ENCODE measurements at places on chromosomes 5 and 9.
A peak's percentile ranks its signal among the peaks of the same experiment; 100 is the strongest.

DNA sequence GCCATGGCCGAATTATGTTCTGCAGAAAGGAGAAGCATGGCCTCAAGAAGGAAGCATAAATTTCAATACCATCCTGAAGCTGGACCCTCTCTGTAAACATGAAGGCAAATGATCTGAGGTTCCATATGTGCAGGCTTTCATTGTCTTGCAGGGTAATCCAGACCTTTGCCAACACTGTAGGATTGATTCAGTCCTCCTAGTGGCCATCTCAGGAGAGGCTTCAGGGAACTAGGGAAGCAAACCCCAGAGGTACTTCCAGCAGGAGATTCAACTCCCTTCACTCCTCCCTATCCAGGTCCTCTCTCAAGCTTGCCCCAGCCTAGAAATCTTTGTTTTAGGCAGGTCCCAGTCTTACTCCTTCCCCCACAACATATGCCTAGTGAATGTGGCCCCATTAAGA is 99.3 kb upstream of the HCN1 start:
- no peak for DNase-seq

DNA sequence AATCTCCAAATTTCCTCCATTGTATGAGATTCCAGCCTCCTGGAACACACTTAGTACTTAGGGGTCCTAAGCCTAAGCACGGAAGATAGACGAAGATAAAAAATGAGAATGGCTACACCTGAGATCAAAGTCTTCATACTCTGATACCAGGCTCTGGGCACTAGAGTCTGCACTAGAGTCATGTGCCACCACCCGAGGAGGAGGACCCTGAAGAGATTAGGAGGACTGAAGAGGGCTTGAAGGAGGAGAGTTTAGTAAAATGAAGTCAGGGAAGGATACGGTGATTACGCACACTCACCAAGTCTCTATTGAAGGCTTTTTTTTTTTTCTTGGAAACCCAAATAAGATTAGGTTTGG is 573 bp upstream of the SPATA24 start:
- peak; percentile 21 for DNase-seq

DNA sequence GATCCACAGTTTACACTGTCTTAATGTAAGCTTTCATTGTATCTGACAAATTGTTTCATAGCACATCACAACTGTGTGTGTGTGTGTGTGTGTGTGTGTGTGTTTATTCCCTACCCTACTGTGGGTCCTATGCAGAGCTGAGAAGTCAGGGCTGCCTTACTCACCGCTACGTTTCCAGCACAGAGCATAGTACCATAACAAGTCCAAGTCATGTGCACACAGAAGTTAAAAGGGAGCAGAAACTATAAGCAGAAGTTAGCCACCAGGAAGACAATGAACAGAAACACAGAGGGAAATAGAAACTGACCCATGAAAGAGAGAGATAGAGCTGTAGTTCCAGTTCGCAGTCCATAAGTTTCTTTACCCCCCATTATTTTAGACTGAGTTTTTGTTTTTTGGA is 38.2 kb upstream of the DMXL1 start:
- DNase-seq: no peak

GRCh38 chr5:176161431-176161830 is 76.8 kb upstream of the SIMC1 start:
- no peak for DNase-seq

GRCh38 chr9:90778746-90779145 is 22.9 kb upstream of the SYK start:
- no peak for DNase-seq

DNA sequence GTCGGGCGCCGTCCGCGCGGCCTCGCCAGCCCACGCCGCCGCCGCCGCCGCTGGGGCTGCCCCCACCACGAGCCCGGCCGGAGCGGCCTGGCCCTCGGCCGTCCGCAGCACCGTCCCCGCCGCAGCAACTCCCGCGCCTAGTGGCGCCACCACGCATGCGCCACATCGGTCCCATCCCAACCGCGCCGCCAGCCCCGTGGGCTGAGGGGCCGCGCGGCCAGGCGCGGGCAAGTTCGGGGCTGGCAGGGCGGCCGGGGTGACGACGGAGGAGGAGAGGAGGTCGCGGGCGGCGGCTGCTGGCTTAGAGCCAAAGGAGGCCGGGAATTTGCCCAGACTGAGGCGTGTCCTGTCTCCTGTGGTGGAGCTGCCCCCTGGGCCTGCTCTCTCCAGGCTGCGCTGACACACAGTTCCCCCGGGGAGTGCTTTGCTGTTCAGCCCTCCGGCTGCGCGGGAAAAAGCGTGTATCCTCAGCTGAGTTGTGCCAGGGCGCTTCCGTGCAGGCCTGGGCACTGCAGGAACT is at the start of gene TUSC1:
Gene TUSC1, minus strand, starts transcription at position 298 of the 520 bp plus-strand sequence. Its CDS starts 132 bp downstream, at position 166.
- peak; percentile 5 for DNase-seq

GRCh38 chr9:101162231-101162630 is 133.7 kb downstream of the PLPPR1 start:
- no peak for DNase-seq

GRCh38 chr9:108272349-108272899 is 583.4 kb downstream of the ACTL7B start:
- no peak for DNase-seq

- no peak for DNase-seq
Measured at GRCh38 chr9:122355336-122355875, 15.4 kb upstream of the PTGS1 start.

DNA sequence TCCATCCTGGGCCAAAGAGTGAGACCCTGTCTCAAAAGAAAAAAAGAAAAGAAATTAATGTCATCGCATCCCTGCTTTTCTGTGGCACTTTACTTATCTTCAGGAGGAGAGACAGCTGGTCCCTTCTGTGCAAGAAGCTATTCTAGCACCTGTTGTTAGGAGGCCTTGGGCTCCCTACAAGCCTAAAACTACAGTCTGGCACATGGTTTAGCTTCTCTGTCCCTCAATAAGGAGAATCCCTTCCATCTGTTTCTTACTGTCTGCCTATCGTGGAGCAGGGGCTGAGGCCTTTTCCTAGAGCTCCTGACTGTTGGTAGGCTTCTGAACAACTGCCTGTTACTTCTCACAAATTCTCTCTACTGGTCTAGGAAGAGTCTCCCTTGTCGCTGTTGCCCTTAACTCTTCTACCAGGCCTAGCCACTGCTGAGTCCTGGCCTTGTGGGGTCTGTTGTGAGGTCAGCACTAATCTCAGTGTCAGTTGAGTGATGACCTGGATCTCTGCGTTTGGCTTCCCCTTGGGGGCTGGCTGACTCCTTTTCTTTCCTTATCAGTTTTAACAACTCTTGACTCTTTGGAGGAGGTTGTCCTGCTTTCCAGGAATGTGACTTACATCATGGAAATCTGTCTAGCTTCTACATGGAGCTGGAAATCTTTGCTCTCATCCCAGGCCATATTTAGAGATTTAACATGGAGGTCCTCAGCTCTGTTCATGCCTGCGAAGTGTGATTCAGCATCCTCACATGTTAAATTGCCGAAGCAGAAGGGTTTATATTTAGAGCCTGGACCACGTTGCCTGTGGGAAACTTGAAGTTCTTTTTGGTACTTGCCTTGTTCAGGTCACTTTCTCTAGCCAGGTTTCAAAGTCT is 5.7 kb upstream of the GARNL3 start:
- DNase-seq: no peak

GRCh38 chr5:149838881-149839739 is 105.5 kb downstream of the PDE6A start:
- DNase-seq: no peak

Measured in CD4-positive, alpha-beta T cell treated with Interleukin-17A for 4 hours (primary cell).